Cardiac septum (tissue), 1 donor: ENCODE measurements at places on chromosomes 1 and 21. TPM values are rescaled to one million over a fixed set of nuclear protein-coding genes. Genes with fewer than 3 reads are reported as not detected.

Gene POU2F1
- 9.9 TPM for total RNA-seq

Gene ACTN2
- total RNA-seq = 3,389 TPM

Gene RUNX1
- 21.6 TPM for total RNA-seq

Gene FAAH
- total RNA-seq = 0.97 TPM

Gene ADAMTS5
- 4.0 TPM for total RNA-seq

Gene S100A12
- 4.1 TPM for total RNA-seq

Gene HLX
- 8.1 TPM for total RNA-seq

Gene OLIG2
- total RNA-seq = not detected

Gene C1QA
- 35.1 TPM for total RNA-seq

Gene TSEN15
- 25.6 TPM for total RNA-seq

Gene SLFNL1
- total RNA-seq = 0.30 TPM

Gene C8B
- not detected for total RNA-seq

Gene LRRC38
- 0.73 TPM for total RNA-seq

Gene CD84
- 2.4 TPM for total RNA-seq

Gene C1QTNF12
- 2.6 TPM for total RNA-seq

Gene CFHR3
- not detected for total RNA-seq

Gene SPRR1A
- total RNA-seq = not detected

Gene LCE1C
- total RNA-seq = not detected

Gene HMGCL
- total RNA-seq = 27.9 TPM

Gene SLC9C2
- total RNA-seq = 0.13 TPM

Gene HES5
- 2.0 TPM for total RNA-seq

Gene TNFAIP8L2
- 0.86 TPM for total RNA-seq

Gene TMEM125
- total RNA-seq = not detected

Gene MAN1C1
- total RNA-seq = 16.7 TPM

Gene TCHHL1
- not detected for total RNA-seq

Gene ZMPSTE24
- 24.8 TPM for total RNA-seq

Gene C1orf167
- total RNA-seq = 2.3 TPM

Gene SELP
- 10.6 TPM for total RNA-seq

Gene LINGO4
- total RNA-seq = 0.43 TPM

Gene SPAG17
- not detected for total RNA-seq

Gene IFNAR2
- total RNA-seq = 14.4 TPM

Gene RPTN
- total RNA-seq = not detected

Gene MPL
- 1.6 TPM for total RNA-seq

Gene GNAT2
- total RNA-seq = not detected

Gene APOBEC4
- total RNA-seq = not detected

Gene COL16A1
- total RNA-seq = 45.9 TPM

Gene KLF18
- not detected for total RNA-seq

Gene CLCC1
- total RNA-seq = 24.7 TPM

Gene PLA2G2A
- 59.6 TPM for total RNA-seq

Gene TSPAN1
- 3.0 TPM for total RNA-seq

Gene MTF2
- total RNA-seq = 7.0 TPM

Gene GPR37L1
- total RNA-seq = not detected

Gene PLD5
- 0.24 TPM for total RNA-seq

Gene RNU5D-1
- total RNA-seq = not detected

Gene FAM3B
- total RNA-seq = not detected

Gene DNAJC28
- 4.6 TPM for total RNA-seq

Gene OPTC
- not detected for total RNA-seq

Gene WNT9A
- 6.5 TPM for total RNA-seq

Gene ZNF695
- not detected for total RNA-seq

Gene FCRLB
- 0.38 TPM for total RNA-seq

Gene TRNP1
- total RNA-seq = 42.2 TPM

Gene RGS4
- 10.7 TPM for total RNA-seq

Gene SLC16A4
- 2.3 TPM for total RNA-seq
